ENCODE measurements at places on chromosomes 3 and 15.

DNA sequence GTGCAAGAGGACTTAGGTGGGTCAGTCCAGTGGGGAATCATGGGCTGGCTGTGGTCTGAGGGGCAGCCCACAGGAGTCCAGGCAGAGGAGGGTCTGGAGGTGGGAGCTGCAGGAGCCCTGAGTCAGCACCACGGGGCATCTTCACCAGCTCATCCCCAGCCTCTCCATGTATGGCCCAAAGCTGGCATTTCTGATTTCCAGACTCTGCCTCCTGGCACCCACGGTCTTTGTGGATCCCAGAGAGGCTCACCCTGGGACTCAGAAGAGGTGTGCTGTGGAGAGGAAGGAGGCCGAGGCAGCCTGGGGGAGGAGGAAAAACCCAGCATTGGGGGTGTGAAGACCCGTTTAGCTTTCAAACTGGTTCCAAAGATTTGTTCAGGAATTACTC, 64.5 kb upstream of the KLF13 start:
- no peak for DNase-seq

GRCh38 chr15:75112848-75113492, 88.7 kb upstream of the C15orf39 start:
- DNase-seq = no peak

GRCh38 chr15:31481142-31481541, 154.5 kb downstream of the KLF13 start:
- DNase-seq = no peak

DNA sequence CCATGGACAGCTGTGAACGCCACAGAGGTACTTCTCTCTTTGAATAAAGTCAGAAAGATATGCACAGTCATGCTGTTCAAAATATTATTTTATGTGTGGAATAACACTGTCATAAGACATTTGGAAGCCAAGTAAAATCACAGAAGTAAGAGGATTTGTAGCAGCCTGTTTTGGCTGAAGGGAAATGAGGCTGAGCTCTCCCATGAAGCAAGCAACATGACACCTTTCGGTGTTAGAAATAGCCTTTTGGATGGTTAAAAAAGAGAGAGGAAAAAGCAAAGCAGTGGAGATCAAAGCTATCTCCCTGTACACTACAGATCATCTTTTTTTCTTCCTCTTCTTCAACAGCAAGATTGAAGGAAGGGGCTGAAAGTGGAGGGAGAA, 755.3 kb downstream of the ROBO1 start:
- DNase-seq = no peak

DNA sequence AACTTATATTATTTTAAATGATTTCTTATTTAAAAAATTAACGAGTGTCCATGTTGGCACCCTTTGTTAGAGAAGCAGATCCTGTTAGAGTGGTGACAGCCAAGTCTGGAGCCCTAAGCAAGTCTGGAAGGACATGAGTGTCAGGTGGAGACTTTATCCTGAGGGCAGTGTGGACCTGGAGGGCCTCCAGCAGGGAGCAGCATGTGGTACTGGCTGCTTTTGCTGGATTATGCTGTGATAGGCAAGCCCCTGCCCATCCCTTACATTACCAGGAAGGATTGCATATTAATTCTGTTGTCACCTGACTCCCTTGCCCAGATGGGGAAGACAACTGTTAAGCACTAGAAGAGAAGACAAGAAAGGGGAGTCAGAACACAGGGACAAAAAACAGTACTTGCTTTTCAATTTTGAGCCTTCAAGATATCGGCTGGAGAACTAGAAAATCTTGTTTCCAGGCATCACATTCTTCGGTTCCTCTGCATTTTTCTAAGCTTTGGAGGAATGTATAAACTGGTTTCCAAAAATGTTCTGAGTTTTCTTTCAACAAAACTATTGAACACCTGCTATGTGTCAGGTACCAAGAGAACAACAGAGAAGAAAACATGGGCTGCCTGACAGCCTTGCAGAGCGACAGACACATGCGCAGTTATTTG, 22.7 kb downstream of the ZNF860 start:
- peak; percentile 5 for DNase-seq

All from NCI-H2081 (cell line).